WTC11 (cell line): ENCODE measurements at places on chromosomes 2 and 18.

DNA sequence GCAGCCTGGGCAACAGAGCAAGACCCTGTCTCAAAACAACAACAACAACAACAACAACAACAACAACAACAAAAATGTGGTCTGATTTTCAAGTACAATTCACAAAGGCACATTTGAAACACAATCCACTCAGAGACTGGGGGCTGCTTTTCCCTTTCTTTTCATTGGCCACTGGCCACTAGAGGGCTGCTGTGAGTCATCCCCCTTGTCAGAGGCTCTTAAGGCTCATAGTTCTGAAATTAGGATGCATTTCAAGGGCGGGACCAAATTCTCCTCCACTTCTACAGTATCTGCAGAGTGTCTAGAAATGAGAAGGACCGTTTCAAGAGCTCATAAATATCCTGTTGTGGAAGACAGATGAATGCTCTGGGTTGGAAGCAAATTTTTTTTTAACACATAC is 285.4 kb downstream of the NRXN1 start:
- no peak overlapping the region for H3K4me3 ChIP-seq
- H3K4me1 ChIP-seq, result no peaks in the 10 kb centered on the region; the same call in 1 of the 2 replicates
- no peak overlapping the region for H3K27ac ChIP-seq
- DNase-seq, result peak; percentile 65

DNA sequence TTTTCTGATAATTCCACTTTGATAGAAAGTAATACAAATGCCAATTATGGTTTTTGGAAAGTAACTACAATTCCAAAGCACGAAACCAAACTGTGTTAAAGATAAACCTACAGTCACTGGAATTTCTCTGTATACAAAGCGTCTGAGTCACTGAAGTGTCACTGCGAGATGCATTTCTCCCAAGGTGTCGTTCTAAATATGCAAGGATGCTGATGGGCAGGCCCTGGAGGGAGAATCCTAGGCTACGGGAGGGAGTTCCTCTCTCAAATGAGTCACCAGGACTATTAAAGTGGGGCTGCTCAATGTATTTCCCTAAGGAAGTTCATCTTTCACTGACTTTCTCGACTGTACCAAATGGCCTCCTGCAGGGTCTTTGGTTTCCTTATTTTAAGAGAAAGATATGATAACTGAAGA is 163.8 kb upstream of the STK17B start:
- H3K4me1 ChIP-seq, result no peaks in the 10 kb centered on the region; the same call in 1 of the 2 replicates
- no peak overlapping the region for H3K27ac ChIP-seq
- H3K4me3 ChIP-seq, result no peak overlapping the region
- H3K36me3 ChIP-seq, result no peaks in the 10 kb centered on the region
- DNase-seq, result no peak

DNA sequence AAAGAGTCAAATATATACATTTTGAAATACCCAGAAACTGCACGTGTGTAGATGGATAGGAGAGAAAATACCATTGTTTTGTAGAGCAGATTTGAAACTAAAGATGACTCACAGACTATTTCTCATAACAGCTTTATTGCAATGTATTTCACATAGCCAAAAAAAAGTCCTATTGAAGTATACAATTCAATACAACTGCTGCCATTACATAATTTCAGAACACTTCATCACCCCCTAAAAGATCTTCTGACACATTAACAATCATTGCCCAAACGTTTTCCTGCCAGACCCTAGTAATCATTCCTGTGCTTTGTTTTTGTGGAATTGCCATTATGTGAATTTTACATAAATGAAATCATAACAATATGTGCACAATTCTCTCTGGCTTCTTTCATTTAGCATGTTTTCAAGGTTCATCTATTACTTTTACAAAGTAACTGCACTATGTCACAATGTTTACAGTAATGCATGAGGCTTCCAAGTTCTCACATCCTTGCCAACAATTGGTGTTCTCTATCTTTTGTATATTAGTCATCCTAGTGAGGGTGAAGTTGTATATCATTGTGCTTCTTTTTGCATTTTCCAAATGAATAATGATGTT is 378.6 kb upstream of the CWC22 start:
- no peaks in the 10 kb centered on the region for H3K4me1 ChIP-seq
- no peaks in the 10 kb centered on the region for H3K27me3 ChIP-seq
- H3K27ac ChIP-seq, result no peak overlapping the region
- no peak overlapping the region for H3K4me3 ChIP-seq
- DNase-seq, result no peak

DNA sequence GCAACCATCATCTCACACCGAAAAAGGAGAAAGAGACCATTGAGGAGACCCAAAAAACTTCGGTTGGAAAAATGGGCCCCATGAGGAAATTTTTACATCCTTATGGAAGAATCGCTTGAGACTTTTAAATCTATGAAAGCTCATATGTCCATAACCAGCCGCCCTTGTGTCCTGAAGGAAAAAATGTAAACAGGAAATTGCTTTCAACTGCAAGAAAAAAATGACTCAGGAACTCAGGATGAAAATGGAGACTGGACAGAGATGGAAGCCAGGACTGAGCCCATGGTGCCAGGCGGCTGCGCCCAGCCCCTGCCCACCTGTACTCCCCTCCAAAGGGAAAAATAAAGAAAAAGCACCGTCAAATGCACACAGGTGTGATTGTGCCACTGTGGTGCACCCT is 81.5 kb upstream of the SLC66A3 start:
- DNase-seq, result no peak
- H3K4me1 ChIP-seq, result peaks cover 28% of the 10 kb centered on the region
- no peaks in the 10 kb centered on the region for H3K36me3 ChIP-seq
- no peaks in the 10 kb centered on the region; the same call in 1 of the 2 replicates for H3K27me3 ChIP-seq
- no peak overlapping the region for H3K4me3 ChIP-seq
- 0 out of 2 replicates have a peak overlapping the region, but pooled peaks have one; percentile 45 for H3K27ac ChIP-seq

DNA sequence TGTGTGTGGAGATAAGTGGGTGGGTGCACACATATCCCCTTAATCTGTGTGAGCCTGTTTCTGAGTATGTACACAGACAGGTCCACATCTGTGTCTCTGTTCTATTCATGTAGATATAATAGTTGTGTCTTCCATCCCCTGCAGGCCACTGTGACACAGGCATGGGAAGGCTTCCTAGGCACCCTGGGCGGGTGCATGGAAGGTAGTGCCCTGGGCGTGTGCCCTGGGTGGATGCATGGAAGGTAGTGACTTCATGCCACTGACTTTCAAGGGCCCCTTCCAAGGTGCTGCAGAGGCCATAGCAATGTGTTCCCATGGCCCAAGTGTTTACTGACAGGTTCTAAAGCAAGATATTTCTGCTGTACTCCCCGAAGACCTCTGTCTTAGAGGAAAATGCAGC is 462.5 kb upstream of the HS6ST1 start:
- no peaks in the 10 kb centered on the region for H3K27me3 ChIP-seq
- no peaks in the 10 kb centered on the region for H3K36me3 ChIP-seq
- no peak overlapping the region for H3K27ac ChIP-seq
- H3K4me3 ChIP-seq, result no peak overlapping the region

GRCh38 chr2:154882725-154883124 is 184.2 kb downstream of the KCNJ3 start:
- H3K4me1 ChIP-seq, result no peaks in the 10 kb centered on the region
- H3K27me3 ChIP-seq, result no peaks in the 10 kb centered on the region
- H3K36me3 ChIP-seq, result no peaks in the 10 kb centered on the region
- H3K27ac ChIP-seq, result no peak overlapping the region

GRCh38 chr2:6975988-6976387 is 58.8 kb downstream of the RNF144A start:
- peaks cover 22% of the 10 kb centered on the region for H3K36me3 ChIP-seq
- H3K4me3 ChIP-seq, result no peak overlapping the region
- H3K27ac ChIP-seq, result no peak overlapping the region
- no peak for DNase-seq
- no peaks in the 10 kb centered on the region; the same call in 1 of the 2 replicates for H3K27me3 ChIP-seq
- no peaks in the 10 kb centered on the region for H3K4me1 ChIP-seq

GRCh38 chr2:45049569-45050336 is 40.5 kb upstream of the SIX2 start:
- no peaks in the 10 kb centered on the region for H3K4me1 ChIP-seq
- no peak overlapping the region for H3K4me3 ChIP-seq
- H3K36me3 ChIP-seq, result no peaks in the 10 kb centered on the region
- H3K27me3 ChIP-seq, result peaks cover 3% of the 10 kb centered on the region; the same call in 1 of the 2 replicates
- no peak for DNase-seq

- H3K27me3 ChIP-seq, result no peaks in the 10 kb centered on the region
- no peak for DNase-seq
- H3K27ac ChIP-seq, result no peak overlapping the region
- H3K4me1 ChIP-seq, result peaks cover 17% of the 10 kb centered on the region
- H3K36me3 ChIP-seq, result 0 out of 2 replicates have a peak, but pooled peaks cover 2% of the 10 kb centered on the region
These were observed 96.8 kb upstream of the CRACDL start for GRCh38 chr2:99032786-99033185.

DNA sequence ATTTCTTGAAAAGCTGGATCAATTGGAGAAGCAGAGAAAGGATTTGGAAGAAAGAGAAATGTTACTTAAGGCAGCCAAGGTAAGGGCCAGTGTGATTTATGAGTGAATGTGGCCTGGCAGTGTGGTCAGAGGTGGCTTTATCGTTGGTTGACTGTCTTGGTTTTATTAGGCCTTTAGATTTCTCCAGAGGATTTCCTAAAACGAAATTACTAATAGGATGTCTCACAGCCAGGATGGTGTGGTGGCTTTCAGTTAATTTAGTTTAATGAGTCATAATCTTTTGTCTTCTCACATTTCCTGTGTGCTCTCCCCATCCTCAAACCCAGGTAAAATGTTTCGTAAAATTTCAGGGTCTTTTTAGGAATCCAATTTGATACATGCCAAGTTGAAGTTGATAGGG is 100.8 kb downstream of the TAF4B start:
- no peak for DNase-seq
- H3K27ac ChIP-seq, result no peak overlapping the region
- peaks cover 13% of the 10 kb centered on the region for H3K36me3 ChIP-seq
- H3K27me3 ChIP-seq, result no peaks in the 10 kb centered on the region; the same call in 1 of the 2 replicates
- no peak overlapping the region for H3K4me3 ChIP-seq

GRCh38 chr2:240648155-240648649 is 22.9 kb downstream of the GPR35 start:
- peaks cover 3% of the 10 kb centered on the region; the same call in 1 of the 2 replicates for H3K4me1 ChIP-seq
- peaks cover 3% of the 10 kb centered on the region for H3K27me3 ChIP-seq
- no peak overlapping the region for H3K4me3 ChIP-seq
- DNase-seq, result no peak

DNA sequence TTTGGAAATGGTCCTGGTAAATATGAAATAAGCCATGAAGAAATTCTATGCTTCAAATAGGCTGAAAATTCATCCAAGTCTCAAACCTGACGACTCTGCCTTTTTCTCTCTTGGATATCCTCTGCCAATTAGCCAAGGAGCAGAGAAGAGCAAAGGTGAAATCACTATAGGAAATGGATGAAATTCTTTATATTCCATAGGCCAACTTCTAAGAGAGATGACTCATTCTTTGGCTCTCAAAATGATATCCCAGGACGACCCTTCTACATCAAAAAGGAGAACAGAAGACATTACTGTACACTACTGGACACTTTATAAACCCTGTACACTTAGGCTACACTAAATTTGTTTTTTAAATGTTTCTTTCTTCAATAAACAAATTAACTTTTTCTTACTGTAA is 22.7 kb downstream of the PDE1A start:
- no peaks in the 10 kb centered on the region for H3K27me3 ChIP-seq
- DNase-seq, result no peak
- H3K27ac ChIP-seq, result no peak overlapping the region
- 0 out of 2 replicates have a peak, but pooled peaks cover 3% of the 10 kb centered on the region for H3K4me1 ChIP-seq
- H3K4me3 ChIP-seq, result no peak overlapping the region

GRCh38 chr2:12486205-12487118 is 230.3 kb upstream of the TRIB2 start:
- H3K4me3 ChIP-seq, result no peak overlapping the region
- DNase-seq, result no peak
- H3K36me3 ChIP-seq, result no peaks in the 10 kb centered on the region
- H3K4me1 ChIP-seq, result peaks cover 17% of the 10 kb centered on the region
- H3K27ac ChIP-seq, result no peak overlapping the region
- no peaks in the 10 kb centered on the region for H3K27me3 ChIP-seq

DNA sequence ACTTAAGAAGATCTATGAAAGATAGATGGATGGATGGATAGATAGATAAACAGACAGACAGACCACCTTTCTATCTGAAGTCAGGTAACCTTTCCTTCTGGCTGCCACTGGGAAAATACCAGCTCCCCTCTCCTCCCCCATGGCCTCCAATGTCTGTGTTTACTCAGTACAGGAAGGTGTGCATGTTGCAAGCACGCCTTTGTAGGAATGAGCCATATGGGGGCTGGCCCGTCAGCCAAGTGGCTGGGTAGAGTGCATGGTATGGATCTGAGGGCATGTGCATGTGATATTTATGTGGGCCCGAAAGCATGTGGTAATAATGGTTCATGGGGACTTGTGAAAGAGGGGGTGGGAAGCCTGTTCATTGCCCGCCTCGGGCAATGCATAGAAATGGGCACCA is 109.2 kb upstream of the FZD7 start:
- peaks cover 4% of the 10 kb centered on the region; the same call in 1 of the 2 replicates for H3K36me3 ChIP-seq
- H3K27me3 ChIP-seq, result peaks cover 6% of the 10 kb centered on the region
- no peak overlapping the region for H3K27ac ChIP-seq
- DNase-seq, result no peak
- peaks cover 40% of the 10 kb centered on the region for H3K4me1 ChIP-seq

GRCh38 chr2:210655229-210655975 is 99.0 kb downstream of the CPS1 start:
- H3K27ac ChIP-seq, result no peak overlapping the region
- H3K4me1 ChIP-seq, result no peaks in the 10 kb centered on the region
- no peak for DNase-seq
- H3K4me3 ChIP-seq, result no peak overlapping the region
- peaks cover 7% of the 10 kb centered on the region for H3K36me3 ChIP-seq

GRCh38 chr2:15732341-15733077 is 140.8 kb downstream of the DDX1 start:
- peaks cover 21% of the 10 kb centered on the region for H3K4me1 ChIP-seq
- no peak for DNase-seq
- H3K27ac ChIP-seq, result no peak overlapping the region
- no peak overlapping the region for H3K4me3 ChIP-seq
- no peaks in the 10 kb centered on the region; the same call in 1 of the 2 replicates for H3K27me3 ChIP-seq

- H3K36me3 ChIP-seq, result peaks cover 3% of the 10 kb centered on the region; the same call in 1 of the 2 replicates
- H3K4me3 ChIP-seq, result no peak overlapping the region
- H3K27me3 ChIP-seq, result no peaks in the 10 kb centered on the region
- H3K27ac ChIP-seq, result no peak overlapping the region
- no peak for DNase-seq
- peaks cover 9% of the 10 kb centered on the region for H3K4me1 ChIP-seq
These were observed 80.0 kb downstream of the EXOC6B start for GRCh38 chr2:72745679-72746368.

DNA sequence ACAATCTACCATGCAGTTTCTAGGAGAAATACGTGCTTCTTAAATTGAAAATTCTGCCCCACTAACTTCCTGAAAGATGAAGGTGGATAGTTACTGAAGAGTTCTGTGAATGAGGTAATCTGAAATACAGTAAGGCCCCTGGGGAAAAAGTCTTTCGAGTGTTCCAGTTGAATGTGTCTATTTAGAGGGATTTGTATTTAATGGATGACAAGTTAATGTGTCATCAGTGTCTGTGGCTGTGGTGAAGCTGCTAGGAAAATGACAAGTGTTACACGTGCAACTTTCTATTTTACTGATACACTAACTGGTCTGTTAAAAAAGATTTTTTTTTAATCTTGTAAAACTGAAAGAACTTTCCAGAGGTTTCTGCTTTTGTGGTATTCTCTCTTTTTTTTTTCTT is 384.6 kb downstream of the STK39 start:
- peaks cover 40% of the 10 kb centered on the region for H3K36me3 ChIP-seq
- H3K4me3 ChIP-seq, result no peak overlapping the region
- H3K4me1 ChIP-seq, result peaks cover 48% of the 10 kb centered on the region
- DNase-seq, result no peak
- H3K27me3 ChIP-seq, result no peaks in the 10 kb centered on the region

GRCh38 chr2:190834890-190835208 is 45.8 kb upstream of the GLS start:
- H3K4me3 ChIP-seq, result no peak overlapping the region
- no peaks in the 10 kb centered on the region for H3K4me1 ChIP-seq
- no peak for DNase-seq
- H3K36me3 ChIP-seq, result no peaks in the 10 kb centered on the region
- H3K27ac ChIP-seq, result no peak overlapping the region
